Activated CD8-positive, alpha-beta memory T cell treated with anti-CD3 and anti-CD28 coated beads, Interleukin-2, amount 50 U/mL, for 4 hours (primary cell): ENCODE measurements at places on chromosomes 13 and 19.

DNA sequence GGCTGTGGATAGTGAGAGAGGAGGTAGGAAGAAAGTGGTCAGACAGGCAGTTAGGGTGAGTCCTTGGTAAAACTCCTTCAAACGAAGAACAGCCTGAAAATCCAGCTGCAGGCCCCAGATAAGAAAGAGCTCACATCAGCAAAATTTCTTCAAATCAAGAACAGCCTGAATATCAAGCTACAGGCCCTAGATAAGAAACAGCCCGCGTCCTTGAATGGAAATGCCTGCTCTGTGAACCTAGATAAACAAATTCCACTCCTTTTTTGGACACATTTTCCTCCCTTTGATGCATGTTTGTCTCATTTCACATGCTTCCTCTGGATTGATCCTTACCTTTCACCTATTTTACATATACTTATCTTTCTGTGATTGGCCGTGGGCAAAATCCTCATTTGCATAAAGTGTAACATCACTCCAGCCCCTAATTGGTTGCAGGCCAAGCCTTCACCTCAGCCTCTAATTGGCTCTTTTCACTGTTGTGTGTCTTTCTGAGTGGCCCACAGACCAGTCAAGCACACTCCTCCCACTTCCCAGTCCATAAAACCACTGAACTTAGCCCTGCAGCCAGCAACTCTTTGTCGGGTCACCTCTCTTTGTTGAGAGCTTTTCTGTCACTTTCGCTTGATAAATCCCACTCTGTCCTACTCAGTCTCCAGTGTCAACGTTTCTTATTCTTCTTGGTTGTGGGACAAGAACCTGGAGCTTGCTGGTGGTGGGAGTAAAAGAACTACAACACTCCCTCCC lies 6.0 kb upstream of the SULT2A1 start:
- no peak for DNase-seq

- no peak for DNase-seq
Measured at GRCh38 chr19:19381007-19381926, 24.2 kb upstream of the GATAD2A start.

DNA sequence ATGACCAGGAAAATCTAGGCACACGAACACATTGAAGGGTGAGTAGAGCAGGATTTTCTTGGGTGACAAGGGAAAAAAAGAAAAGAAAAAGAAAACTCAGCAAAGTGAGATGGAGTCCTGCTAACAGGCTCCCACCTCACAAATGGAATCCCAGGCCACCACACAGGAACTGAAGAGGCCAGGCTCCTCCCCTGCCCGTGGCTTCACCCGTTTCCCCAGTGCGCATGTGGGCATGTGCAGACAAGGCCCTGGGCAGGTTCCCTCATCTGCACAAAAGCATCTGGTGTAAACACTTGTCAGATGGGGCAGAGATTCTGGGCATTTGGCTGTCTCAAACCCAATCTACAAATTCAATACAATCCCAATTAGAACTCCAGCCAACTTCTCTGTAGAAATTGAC lies 24.5 kb downstream of the CFAP97D2 start:
- DNase-seq = no peak

DNA sequence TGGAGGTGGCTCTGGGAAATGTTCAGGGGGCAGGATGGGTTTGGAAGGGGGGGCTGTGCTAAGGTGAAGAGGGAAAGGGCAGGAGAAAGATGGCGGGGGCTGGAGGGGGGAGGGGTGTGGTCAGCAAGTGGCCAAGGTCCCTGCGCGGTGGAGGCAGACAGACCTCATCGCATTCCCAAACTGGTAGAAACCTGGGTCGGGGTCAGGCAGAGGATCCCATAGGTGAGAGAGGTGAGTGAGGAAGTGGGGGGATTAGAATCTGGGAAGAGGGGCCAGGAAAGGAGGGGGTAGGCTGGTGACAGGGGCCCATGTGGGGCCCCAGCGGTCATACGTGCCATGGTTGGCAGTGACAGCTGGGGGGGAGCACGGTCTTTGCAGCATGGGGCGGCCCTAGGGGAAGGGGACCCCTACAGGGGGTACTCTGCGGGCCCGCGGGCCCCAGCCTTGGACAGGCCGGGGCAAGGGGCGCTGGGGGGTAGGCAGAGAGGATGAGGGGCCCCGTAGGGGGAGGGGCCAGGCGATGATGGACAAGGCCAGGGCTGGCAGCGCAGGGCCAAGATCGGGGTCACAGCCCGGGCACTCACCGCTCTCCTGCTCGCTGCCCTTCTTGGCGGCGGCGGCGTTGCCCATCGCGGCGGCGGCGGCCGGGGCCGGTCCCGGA lies 514 bp downstream of the PRKACA start:
- peak; percentile 31 for DNase-seq

GRCh38 chr13:105936816-105937215 lies 598.6 kb downstream of the EFNB2 start:
- DNase-seq = no peak

DNA sequence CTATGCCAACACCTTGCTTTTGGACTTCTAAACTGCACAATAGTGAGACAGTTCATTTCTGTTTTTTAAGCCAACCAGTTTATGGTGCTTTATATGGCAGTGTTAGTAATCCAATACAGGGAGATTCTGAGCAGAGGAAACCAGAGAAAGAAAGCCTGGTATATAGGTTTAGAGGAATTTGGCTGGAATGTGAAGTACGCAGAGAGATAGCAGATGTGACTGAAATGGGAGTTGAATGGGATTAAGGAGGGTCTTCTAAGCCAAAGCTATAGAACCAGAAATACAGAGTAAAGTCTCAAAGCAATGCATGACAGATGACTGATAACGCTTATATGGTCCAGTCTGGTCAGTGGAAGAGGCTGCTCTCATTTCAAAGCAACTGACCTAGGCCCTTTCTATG lies 453.7 kb downstream of the GPC6 start:
- DNase-seq = no peak

DNA sequence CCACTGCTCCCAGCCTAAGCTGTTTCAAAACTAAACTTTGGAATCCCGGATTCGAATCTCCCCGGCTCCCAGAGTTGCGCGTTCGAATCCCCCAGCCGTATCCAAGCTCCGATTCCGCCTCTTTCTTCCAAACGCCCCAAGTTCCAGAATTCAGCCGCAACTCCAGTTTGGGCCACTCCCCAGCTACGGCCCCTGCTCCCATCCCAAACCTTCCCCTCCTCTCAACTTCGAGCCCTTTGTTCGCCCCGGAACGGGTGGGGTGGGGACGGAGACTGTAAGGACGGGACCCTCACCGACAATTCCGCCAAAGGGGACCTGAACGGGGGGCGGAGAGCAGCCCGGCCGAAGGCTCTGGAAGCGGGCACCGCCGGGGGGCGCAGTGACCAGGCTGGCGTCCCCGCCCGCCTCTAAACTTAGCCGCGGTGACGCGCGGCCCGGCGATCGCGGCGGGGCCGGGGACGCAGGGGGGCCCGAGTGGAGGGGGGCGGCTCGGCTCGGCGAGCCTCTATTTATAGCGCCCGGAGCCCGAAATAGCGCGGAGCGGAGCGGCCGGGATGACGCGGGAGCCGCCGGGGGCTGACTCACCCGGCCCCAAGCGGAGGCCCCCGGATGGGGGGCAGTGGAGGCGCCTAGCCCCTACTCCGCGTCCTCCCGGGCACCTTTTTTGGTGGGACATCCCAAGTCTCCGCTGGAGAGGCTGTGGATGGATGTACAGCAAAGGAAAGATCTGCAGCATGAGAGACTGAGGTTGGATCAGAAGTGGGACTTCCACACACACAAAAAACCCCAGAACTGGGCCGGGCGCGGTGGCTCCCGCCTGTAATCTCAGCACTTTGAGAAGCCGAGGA lies 4.9 kb upstream of the ERCC1 start:
- peak; percentile 48 for DNase-seq

DNA sequence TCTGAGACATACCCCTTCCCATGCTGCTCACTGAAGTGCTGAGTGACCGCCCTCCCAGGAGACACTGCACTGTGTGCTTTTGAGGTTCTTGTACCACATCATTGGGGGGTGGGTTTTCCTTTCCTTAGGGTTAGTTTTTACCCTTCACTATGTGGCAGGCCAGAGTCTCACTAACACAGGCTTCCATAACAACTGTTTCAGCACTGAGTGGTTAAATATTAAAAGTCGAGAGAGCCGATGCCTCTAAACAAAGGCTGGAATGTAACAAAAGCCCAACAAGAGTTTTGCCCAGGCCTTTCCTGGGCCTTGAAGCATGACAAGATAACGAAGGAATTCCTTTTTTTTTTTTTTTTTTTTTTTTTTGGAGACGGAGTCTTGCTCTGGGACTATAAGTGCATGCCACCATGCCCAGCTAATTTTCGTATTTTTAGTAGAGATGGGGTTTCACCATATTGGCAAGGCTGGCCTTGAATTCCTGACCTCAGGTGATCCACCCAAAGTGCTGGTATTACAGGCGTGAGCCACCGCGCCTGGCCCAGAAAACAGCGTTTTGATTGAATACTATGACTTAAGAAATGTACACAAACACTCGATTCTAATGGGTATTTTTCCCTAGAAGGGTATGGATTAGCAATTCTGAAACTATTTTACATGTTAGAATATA lies 46.5 kb downstream of the ZNF823 start:
- no peak for DNase-seq

DNA sequence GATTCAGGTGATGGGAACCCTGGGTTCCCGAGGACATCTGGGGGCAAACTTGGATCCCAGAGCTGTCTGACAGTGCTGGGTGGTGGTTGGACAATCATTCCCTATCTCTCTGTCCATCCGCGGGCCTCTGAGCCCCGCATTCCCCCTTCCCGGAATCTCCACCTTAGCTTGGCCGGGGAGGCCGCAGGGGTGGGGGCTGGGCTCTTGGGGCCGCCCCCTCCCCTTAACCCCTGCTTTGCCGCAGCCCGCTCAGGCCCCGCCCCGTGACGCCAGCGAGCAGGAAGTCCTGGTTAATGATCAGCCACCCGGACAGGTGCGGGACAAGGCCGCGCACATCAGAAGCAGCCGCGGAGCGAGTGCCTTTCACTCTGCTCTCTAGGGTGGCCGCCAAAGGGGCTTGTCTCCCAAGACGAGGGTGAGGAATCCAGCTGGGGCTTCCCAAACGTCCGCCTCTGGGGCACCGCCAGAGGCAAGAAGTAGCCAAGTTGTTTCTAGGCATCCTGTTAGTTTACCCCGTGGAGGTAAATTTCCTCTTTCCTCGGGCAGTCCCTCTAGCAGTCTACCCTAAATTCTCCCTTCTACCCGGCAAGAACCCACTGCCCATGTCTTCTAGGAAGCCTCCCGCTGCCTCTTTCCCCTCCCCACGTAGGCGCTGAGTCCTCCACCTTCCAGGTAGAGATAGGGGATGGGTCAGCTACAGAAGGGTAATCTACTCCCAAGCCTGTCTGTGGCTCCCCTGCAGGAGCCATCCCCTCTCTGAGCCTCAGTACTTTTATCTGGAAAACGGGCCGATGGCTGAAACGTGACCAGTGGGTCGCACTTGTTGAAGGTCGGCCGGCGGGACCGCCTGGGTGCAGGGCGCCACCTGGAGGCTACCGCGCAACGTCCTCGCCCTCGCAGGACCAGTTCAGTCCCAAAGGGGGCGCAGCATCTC lies 3.0 kb downstream of the IRF2BP1 start:
- DNase-seq = peak; percentile 81

- DNase-seq = no peak
Measured at GRCh38 chr13:101681834-101682233, 229.4 kb downstream of the ITGBL1 start.

- DNase-seq = no peak
Measured at GRCh38 chr13:43390619-43391018, 367.2 kb downstream of the DNAJC15 start.

GRCh38 chr13:100837631-100838030 lies 163.0 kb upstream of the TMTC4 start:
- DNase-seq = no peak

DNA sequence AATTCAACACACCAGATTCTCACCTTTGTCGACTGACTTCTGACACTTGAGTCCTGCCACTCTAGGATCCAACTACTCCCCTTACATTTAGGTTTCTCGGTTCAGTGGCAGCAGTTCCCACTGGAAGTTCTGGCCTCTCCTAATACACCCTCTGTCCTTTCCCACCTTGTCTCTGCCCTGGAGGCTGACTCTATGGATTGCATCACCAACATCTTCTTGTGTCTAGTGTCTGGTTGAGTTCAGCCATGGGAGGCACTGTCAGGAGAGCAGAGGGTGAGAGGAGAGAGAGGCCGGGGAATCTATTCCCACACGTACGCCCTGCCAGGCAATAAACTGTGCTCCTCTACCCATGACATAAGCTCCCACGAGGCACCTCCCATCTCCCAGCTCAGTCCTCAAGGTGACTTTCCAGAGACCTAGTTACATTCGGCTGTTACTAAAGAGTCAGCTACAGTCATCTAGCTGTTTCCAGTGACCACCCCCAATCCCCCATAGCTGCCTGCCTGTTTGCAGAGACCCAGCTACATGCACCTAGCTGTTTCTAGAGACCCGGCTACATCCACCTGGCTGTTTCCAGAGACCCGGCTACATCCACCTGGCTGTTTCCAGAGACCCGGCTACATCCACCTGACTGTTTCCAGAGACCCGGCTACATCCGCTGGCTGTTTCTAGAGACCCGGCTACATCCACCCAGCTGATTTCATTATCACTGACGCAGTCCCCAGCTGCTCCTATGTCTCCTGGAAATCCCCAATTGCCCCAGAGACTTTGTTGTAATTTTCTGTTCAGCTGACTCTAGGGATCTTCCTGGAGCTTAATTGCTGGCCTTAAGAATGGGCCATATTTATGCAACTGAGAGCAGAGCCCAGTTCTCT lies 8.1 kb upstream of the LILRB4 start:
- no peak for DNase-seq

DNA sequence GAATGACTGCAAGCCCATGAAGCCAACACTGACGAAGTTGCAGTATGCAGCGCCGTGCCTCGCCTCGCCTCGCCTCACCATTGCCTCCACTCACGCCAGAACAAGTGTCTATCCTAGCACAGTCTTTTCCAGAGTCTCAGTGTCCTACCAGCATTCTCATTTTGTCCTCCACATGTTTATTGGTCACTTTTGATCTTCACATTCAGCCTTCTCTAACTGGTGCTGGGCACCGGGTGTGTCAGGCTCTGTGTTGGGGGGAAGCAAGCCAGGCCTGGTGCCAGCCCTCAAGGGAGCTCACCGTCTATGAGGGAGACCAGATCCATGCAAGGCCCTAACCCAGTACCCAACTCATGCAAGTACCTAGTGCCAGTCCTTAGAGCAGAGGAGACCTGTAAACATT lies 69.7 kb upstream of the GPR183 start:
- DNase-seq = no peak

DNA sequence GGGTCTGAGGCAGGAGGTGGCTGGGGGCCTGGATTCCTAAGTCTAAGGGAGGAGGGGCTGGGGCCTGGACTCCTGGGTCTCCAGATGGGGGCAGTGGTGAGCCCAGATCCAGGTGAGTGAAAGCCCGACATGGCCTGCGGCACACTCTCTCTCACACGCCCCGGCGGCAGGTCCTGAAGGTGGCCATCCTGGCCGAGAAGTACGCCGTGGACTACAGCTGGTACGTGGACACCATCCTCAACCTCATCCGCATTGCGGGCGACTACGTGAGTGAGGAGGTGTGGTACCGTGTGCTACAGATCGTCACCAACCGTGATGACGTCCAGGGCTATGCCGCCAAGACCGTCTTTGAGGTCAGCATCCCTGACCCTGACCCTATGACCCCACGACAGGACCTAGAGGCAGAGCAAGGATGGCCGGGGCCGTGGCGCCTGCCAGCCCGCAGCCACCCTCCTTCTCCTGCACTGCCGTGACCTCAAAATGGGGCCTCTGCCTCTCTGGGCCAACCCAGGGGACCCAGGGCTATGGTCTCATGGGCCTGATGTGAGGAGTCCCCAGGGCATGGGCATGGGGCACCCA lies 13.2 kb downstream of the FUZ start:
- DNase-seq = no peak
